ENCODE measurements at places on chromosomes 12 and 14. TPM values are rescaled to one million over a fixed set of nuclear protein-coding genes. Genes with fewer than 3 reads are reported as not detected.

DNA sequence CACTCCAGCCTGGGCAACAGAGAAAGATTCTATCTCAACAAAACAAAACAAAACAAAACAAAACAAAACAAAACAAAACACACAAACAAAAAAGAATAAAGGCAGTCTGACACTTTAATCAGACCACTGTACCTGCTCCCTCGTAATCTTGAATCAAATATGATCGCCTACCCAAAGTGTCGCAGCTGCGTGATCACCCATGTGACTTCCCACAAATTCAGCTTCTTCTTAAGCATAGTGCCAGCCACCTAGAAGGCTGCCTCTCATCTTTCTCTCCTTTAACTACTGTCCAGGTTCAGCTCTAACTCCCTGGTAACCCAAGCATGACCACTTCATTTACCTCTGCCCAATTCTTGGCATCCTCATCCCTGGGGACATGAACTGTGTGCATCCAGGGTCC is 37.4 kb downstream of the FMNL3 start:
- no peak for DNase-seq

- no peak for DNase-seq
These were observed 6.4 kb upstream of the ZNF385A start for GRCh38 chr12:54390668-54391551.

- DNase-seq, result no peak
These were observed 36.2 kb upstream of the PRMT8 start for GRCh38 chr12:3454780-3455179.

DNA sequence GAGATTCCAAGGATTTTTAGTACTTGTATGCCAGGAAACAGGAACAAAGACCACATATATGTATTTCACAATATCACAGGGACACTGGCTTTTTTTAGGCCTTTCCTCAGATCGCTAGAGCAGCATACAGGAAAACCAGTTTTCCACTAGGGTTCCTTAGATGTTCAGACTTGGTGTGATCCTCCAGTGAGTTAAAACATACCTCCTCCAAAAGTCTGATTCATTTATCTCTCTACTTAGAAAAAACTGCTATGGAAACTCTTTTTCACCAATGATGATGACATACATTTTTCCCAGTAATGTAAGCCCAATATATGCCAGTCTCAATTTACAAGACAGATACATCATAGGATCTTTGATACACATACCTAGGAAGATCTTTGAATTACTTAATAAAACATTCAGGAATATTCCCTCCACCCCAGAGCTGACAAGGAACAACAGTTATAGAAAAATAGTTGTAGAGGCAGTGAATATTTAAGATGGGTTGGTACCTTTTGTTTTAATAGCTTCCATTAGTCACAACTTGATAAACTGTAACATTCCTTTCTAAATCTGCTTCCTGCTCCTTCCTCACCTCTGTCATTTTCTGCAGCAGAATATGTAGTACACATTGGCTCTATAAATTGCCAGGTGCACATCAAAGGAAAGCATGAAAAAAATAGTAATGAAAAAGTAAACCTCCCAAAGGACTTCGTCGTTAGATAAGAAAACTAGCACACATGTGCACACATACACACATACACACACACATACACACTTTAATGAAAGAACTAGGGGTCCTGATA is 27.5 kb downstream of the BCAT1 start:
- peak; percentile 47 for DNase-seq

- peak; percentile 71 for DNase-seq
These were observed at the start of gene HSPB8 for GRCh38 chr12:119178544-119179334. TSS of gene HSPB8 (plus strand) at chr12:119178931. CDS start at chr12:119179313, 382 bp downstream.

OTUB2 gene
- polyA plus RNA-seq, result 1.2 TPM

TAS2R20 gene
- polyA plus RNA-seq, result 0.64 TPM

ALX1 gene
- polyA plus RNA-seq, result not detected
